Activated T-cell treated with anti-CD3 and anti-CD28 coated beads, Interleukin-2, amount 50 U/mL, for 24 hours (primary cell): ENCODE measurements at places on chromosomes 3 and 15.
A peak's percentile ranks its signal among the peaks of the same experiment; 100 is the strongest.

- no peak for DNase-seq
Observed at GRCh38 chr3:150172356-150172755, 201.7 kb upstream of the PFN2 start.

DNA sequence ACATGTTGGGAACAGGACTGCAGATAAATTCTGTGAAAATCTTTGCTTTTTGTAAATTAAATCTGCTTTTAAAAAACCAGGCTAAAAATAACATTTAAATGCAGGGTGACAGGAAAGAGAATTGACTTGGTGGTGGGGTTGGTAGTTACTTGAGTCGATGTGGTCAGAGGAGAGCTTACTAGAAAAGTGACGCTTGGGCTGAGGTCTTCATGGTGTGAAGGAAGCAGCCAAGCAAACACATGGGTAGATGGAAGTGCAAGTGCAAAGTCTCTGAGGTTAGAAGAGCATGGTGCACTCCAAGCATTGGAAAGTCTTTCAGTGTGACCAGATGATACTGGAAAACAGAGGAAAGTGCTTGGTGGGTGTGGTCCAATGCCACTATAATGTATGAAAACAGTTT, 86.4 kb upstream of the THBS1 start:
- DNase-seq: no peak

DNA sequence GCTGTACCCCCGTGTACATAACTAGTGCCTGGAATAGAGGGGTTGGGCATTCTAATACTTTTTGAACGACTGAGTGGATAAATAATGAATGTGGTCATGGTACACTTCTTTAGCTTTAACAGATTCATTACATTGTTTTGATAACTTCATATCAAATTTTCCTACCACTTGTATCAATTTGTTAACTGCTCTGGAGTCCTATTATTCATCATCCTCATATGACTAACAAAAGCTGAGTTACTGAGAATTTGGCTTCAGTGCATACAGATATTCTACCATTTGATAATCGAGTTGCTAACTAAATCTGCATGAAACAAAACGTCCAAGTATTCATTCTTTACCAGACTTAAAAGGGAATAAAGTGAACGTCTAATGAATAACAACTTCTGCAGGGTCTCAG, 31.7 kb downstream of the FRMD5 start:
- no peak for DNase-seq

GRCh38 chr3:94092086-94092485, 29.2 kb downstream of the NSUN3 start:
- DNase-seq: no peak

DNA sequence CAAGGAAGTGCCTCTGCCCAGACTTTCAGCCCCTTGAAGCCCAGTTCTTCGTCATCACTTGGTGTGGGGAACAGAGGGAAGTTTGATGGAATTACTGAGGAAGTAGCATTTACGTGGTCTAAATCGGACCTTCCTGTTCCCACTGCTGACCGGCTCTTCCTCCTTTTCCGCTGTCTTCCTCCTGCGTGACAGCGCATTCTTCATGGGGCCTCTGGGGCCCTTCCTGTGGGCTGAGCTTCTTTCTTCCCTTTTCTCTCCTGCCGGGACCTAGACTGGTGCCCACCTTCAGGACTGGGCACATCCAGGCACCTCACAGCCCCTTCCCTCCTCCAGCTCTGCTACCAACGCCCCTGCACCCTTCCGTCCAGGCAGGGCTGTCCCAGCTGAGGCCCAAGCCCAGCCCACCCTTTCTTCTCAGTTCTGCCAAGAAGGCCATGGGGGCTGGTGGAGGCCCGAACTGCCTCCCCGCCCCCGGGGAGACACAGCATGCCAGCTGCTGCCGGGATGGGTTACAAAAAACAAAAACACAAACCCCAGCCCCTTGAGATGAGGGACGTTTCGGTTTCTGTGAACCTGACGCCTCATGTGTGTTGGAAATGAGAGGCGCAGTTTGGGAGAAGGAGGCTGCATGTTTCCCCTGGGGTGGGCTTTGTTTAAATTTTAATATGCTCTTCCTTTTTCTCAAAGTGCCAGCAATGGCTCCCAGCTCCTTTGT, 19.1 kb downstream of the ZNF710 start:
- DNase-seq: peak; percentile 13

- peak; percentile 43 for DNase-seq
Observed at GRCh38 chr3:3800685-3801493, 1.7 kb downstream of the LRRN1 start.

GRCh38 chr15:41932511-41933289, 38.8 kb upstream of the SPTBN5 start:
- DNase-seq: no peak

GRCh38 chr3:123337226-123337625, 111.7 kb downstream of the ADCY5 start:
- DNase-seq: no peak
